ENCODE measurements at places on chromosomes 16 and 17. TPM values are rescaled to one million over a fixed set of nuclear protein-coding genes. Genes with fewer than 3 reads are reported as not detected.

Gene CRYM
- polyA plus RNA-seq, result 0.09 TPM

Gene PNMT
- polyA plus RNA-seq, result 3.0 TPM

DNA sequence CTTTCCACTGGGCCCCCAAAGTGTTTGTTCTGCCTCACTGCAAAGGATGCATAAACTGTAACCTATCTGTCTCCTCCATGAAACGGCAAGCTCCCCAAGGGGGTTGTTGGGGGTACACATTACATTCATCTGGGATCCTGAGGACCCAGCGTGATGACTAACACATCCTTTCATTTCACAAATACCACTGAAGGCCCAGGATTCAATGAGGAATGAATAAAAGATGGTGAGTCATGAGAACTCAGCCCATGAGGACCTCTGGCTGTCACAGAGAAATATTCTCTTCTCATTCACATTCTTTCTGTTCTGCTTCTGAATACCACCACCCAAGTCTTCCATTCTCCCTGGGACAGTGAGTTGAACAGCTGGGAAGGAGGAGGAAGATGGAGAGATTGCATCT is 149.8 kb downstream of the RBFOX3 start:
- no peak for DNase-seq

GRCh38 chr17:44969144-44969780 is 1.2 kb upstream of the C1QL1 start:
- DNase-seq, result no peak

DNA sequence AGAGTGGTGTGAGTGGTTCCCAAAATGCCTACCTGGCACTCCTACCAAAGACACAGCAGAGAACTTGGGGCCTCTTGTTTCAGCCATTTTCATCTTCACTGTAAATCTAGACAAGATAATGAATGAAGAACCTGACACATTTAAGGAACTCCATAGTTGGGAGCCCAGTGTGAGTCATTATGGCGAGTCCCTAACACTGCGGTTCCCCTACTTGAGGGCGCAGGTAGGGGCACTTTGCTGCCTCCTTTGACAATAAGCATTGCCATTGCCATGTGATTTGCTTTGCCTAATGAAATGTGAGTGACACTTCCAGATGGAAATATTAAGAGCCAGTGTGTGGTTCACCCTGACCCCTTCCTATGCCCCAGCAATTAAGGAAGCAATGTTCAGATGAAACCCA is 517.6 kb downstream of the MAF start:
- DNase-seq, result no peak

GRCh38 chr16:56295059-56295665 is 103.9 kb downstream of the GNAO1 start:
- DNase-seq, result no peak

DNA sequence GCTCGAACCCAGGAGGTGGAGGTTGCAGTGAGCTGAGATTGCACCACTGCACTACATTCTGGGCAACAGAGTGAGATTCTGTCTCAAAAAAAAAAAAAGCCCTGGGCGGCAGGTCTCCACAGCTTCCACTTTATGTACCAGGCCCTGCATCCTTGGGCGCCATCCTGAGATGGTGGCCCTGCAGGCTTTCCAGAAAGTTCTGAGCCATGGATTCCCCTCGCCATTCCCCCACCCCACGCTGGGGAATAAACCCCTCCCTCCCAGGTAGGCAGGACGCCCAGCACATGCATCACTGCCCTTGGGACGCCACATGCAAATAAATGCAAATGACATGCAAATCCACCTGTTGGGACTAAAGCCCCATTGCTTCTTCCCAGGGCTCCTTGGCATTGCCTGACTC is 13.8 kb upstream of the ZNF469 start:
- no peak for DNase-seq

DNA sequence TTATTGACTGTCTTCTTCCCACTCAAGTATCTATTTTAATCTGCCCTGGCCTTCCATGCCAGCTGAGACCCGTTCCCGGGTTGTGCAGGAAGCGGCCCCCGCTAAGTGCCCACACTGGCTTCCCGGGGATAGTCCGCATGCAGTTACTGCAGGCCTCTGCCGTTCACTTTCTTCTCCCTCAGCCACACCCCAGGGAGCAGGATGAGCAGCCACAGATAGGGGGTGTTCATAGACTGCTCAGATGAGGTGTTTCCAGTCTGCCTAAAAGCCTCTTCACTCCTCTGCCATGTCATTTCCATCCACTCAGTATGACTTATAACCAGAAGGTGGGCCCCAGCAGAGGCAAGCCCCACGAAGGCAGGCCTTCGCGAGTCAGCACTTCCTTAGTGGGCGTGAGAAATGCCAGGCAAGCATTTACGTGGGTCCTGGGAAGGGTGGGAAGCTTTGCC is 7.7 kb downstream of the MED9 start:
- no peak for DNase-seq
